ENCODE measurements at places on chromosomes 1 and 21.

DNA sequence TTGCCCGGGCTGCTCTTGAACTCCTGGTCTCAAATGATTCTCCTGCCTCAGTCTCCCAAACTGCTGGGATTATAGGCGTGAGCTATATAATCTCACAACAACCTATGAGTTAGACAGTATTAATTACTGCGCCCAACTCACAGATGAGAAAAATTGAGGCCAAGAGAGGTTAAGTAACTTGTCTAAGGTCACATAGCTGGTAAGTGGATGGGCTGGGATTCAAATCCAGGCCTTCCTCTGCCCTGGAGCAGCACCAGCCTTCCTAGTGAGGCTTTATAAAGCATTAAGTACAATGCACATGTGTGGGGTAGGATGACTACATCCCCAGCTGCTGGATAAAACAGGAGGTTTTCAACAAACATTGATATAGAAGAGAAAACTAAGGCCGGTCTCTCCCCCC lies 15.1 kb downstream of the E2F2 start:
- DNase-seq: no peak

GRCh38 chr1:202568826-202569225 lies 141.4 kb downstream of the SYT2 start:
- no peak for DNase-seq

DNA sequence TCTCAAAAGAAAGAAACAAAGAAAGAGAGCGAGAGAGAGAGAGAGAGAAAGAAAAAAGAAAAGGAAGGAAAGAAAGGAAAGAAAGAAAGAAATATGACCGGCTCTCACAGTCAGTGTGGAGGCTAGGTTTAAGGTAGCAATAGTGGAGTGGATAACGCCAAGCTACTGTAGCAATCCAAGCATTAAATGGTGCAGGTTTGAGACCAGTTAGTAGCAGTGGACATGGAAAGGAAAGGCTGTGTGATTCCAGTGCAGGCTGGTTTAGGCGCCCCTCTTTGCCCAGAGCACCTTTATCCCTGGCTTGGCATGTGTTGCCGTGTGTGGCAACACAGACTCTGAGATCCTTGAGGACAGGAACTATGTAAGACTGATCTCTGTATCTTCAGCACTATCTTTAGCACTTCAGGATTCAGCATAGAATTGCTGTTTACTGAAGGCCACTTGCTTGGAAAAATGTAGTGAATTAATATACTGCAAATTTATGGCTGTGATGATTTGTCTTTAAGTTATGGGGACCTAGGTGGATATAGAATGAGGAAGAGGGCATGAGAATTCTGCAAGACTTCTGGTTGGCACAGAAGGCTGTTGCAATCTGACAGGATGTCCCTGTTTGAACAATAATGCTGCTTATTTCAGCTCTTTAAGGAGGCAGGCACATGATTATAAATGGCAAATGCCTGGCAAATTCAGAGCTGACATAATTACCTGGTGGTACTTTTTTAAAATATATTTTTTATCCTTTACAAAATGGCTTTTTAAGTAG lies 10.8 kb upstream of the OSBPL9 start:
- DNase-seq: no peak

- no peak for DNase-seq
Measured at GRCh38 chr1:63408331-63408730, 40.9 kb downstream of the ALG6 start.
